ENCODE measurements at places on chromosomes 7 and 10.

GRCh38 chr10:72665925-72666324, 26.0 kb upstream of the MCU start:
- DNase-seq: no peak

- no peak for DNase-seq
Measured at GRCh38 chr10:35685402-35685801, 43.3 kb upstream of the FZD8 start.

- no peak for DNase-seq
Measured at GRCh38 chr10:95262763-95263518, 27.9 kb downstream of the PDLIM1 start.

- no peak for DNase-seq
Measured at GRCh38 chr10:86937502-86938154, 19.8 kb downstream of the MMRN2 start.

- no peak for DNase-seq
Measured at GRCh38 chr7:114822131-114822530, 99.8 kb upstream of the MDFIC start.

- no peak for DNase-seq
Measured at GRCh38 chr10:24303522-24304310, 94.8 kb downstream of the KIAA1217 start.

DNA sequence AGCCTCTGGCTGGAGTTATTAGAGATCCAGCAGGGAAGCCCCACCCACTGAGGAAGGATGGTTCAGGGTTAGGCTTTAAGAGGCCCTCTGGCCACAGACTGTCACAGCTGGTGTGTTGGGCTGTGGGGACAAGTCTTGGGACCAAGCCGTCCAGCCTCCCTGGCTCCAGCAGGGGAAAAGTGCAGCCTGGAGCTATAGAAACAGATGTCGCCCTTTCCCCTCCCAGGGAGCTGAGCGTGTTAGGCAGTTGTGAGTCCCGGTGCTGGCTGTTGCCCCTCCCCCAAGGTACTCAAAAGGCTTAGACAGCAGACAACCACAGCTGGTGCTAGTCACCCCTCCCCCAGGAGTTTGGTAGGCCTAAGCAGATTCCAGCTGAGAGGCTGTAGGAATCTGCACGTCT, 143.4 kb downstream of the TMEM168 start:
- no peak for DNase-seq

GRCh38 chr7:35760143-35760745, 40.6 kb upstream of the SEPTIN7 start:
- DNase-seq: no peak

GRCh38 chr7:17493446-17493845, 195.0 kb downstream of the AHR start:
- DNase-seq: no peak

DNA sequence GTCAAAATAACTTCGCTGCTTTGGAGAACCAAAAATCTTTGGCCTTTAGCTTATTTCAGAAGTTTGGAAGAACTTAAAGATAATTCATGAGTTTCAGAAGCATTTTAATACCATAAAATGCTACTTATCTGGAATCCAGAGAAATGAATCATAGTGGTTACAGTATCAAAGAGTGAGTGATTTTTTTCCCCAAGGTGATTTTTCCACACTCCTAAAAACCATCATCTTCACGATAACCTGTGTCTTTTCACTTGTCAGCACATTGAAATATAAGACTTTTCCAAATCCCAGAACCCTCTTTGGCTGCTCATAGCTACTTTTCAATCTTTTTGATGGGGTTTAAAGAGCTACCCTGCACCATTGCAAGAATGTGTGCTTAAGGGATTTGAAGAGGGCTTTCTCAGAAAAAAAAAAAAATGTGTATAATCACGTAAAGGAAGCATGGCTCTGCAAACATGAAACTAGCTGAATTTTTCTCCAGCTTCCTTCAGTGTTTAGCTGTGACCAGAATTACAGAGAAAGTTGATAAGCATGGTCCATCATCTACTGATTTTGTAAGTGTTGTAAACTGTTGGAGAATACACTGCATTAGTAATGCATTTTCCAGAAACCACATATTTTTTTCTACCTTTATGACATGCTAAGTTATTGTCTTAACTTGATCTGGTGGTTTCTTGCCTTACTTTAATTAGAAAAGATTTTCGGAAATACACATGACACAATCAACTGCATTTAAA, 134.9 kb downstream of the BICC1 start:
- DNase-seq: no peak

DNA sequence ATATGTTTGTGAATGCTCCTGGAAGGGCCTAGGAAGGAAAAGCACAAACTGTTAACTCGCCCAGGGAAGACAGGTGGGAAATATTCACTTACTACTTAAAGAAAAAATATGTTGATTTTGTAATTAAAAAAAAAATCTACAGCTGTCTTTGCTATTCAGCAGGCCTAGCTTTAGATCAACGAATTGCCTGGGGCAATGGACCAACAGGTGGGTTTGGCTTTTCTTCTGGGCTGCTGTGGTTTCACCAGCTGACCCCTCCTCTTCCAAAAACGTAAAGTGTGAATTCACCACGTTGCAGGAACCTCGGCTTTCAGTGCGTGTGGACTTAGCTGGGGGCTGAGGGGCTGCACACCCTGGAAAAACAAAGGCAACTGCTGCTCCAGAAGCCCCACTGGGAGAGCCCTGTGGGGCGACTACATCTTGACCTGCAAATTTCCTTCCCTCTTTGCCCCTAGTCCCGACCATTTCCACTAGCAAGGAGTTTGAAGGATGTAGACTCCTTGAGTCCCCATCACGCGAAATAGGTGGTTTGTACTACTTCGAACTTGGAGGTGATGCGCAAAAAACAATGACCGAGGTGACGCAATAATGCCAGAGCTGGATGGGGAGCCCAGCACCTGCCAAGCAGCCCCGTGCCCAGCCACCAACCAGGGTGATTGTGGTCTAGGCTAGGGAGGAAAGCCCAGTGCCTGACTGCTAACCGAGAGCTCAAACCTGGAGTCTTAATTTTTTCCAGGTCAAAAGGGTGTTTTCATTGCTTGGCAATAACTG, 7.4 kb downstream of the PRLHR start:
- no peak for DNase-seq

- DNase-seq: no peak
Measured at GRCh38 chr10:3605882-3606281, 179.1 kb downstream of the KLF6 start.
